ENCODE measurements at places on chromosomes 4 and X.

DNA sequence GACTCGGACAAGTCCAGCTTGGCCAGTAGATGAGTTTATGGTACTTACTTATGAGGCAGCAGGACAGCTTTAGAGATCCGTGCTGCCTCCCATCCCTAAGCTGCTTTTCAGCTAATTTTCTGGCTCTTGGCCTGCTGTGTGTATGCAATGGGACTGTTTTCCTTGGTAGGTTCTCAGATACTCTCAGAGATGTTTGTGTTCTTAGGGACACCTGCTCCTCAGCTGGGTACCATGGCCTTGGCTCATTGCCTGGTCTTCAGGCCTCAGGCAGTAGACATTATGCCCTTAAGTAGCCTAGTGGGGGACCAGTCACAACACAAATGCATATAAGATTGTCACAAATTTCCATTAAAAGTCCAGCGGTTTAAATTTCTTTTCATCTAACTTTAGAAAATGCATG, 688.0 kb downstream of the PCDH7 start:
- no peak for DNase-seq

- no peak for DNase-seq
Observed at GRCh38 chr4:66930206-66930605, 615.1 kb downstream of the CENPC start.

- DNase-seq, result no peak
Observed at GRCh38 chrX:2176733-2177132, 324.0 kb downstream of the DHRSX start.

DNA sequence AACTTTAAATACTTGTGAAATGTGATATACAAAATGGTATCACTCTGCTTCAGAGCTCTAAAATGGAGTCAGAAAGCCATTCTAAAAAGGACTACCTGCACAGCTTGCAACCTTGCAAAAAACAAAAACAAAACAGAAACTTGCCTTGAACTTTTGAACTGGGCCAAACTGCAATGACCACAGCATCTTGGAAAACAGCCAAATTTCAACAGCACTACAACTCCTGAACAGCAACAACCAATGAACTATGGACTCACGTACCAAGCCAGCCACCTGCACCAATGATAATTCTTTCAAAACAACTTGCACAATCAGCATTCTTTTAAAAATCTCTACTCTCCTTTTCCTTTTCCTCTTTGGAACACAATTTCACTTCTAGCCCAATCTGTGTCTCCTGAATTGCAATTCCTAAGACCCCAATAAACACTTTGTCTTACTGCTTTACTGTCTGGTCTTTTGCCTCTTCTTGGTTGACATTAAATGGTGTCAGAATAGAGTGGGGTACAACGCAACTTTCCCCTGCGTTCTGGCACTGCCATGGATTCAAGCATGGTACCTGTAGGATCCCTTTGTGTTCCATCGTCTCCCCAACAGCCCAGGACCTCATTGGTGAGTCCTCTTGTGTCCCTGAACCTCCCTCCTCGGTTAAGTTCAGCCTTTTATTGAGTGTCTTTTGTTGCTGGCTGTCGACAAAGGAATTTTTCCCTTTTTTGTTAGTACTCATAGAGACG, 35.7 kb upstream of the FMR1 start:
- no peak for DNase-seq

DNA sequence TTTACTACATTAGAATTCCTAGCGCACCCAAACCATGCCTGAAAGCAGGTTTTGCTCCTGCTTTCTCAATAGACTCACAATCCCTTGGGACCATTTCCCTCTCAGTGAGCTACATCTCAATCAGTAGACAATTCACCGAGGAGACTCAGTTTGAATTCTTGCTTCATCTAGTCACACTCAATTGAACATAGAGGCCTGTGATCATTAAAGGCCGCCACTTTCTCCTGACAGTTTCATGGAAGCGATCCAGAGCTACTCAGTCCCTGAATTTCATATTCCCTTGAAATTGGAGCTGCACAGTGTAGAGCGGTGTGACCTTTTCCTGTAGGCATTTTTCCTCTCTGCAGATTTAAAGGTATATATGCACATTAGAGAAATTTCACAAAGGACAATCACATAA, 193.9 kb upstream of the SPOCK3 start:
- no peak for DNase-seq

DNA sequence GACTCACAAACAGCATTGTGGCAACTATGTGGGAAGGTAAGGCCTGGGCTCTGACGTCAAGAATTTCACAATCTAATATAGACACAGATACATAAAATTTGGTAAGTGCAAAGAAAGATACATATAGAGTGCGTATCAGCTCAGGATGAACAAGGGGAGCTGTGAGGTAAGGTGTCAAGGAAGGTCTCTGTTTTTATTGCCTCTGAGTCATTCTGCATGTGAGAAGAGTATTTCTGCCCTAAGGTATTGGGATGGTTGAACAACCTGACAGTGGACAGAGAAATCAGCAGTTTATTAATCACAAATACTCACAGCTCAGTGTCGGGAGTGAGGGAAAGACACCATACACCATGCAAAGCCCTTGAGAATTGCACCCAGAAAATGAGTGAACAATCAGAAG, 89.8 kb downstream of the COMMD8 start:
- no peak for DNase-seq

GRCh38 chrX:2583194-2584162, 82.7 kb upstream of the DHRSX start:
- DNase-seq, result no peak

DNA sequence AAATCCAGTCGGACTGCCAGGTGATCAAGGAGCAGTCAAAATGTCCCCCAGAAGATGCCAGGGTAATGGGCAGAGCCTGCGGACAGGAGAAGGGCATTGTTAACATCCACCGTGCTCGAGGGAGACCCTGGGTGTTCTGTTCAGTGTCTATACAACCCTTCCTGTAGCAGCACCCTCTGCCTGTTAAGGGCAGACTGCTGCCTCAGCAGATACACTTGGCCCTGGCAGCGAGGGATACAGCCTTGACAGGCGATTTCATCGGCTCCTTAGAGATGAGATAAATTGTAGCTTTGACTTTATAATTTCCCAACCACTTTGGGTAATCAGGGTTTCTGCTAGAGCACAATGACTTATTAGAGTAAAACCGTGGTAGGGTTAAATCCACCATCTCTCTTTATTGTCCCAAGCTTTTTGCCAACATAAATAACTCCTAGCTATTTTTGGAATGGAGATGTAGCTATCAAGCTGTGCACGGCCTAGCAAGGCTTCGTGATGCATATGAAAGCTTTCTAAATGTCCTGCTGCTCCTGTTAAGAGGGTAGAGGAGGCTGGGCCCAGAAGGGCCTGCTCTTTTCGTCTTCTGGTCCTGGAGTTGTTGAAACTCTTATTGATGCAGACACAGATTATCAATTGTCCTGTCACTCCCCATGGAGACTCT, 195.9 kb downstream of the CPEB2 start:
- no peak for DNase-seq

DNA sequence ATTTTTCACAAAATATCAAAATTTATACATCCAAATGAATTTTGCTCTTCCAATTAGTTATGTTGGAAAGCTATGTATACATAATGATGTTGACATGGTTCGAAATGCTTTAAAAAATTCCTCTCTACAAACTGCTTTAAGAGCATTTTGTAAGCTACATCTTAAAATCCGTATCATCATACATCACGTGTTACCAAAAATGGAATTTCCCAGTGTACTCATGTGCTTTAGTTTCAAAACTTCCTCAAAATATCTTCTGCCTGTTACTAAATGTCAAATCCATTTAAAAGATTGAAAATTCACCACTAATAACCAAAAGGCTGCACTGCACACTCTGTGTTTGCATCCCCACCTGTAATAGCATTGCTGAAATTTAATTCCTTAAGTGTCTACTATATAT, 87.9 kb downstream of the WDFY3 start:
- DNase-seq, result peak; percentile 16

DNA sequence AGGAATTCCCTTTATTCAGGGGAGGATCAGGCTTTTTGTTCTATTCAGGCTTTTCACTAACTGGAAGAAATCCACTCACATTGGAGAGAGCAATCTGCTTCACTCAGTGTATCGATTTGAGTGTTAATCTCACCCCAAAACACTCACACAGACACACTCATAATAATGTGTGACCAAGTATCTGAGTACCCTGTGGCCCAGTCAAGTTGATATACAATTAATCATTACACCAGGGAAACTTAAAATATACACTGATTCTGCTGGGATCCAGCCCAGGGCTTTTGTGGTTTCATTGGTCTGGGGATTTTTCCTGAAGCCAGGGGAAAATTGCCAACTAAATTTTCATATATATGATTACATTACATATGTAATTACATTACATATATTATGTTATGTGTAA, 44.0 kb upstream of the GATB start:
- DNase-seq, result no peak

- no peak for DNase-seq
Observed at GRCh38 chr4:112517911-112518310, 1.9 kb upstream of the NEUROG2 start.

GRCh38 chrX:56766554-56767347, 37.7 kb downstream of the NBDY start:
- DNase-seq, result peak; percentile 57

DNA sequence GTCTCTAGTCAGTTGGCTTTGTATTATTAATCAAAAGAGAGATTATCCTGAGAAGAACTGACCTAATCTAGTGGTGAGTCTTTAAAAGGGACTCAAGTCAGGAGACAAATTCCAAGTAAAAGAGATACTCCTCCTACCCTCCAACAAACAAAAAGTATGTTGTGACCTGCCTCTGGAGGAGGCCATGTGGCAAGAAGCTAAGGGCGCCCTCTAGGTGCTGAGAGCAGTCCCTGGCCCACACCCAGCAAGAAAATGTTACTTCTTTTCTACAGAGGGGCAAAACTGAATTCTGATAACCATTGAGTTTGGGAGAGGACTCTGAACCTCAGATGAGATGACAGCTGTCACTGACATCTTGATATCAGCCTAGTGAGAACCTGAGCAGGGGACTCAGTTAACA, 953.6 kb upstream of the AGA start:
- no peak for DNase-seq

DNA sequence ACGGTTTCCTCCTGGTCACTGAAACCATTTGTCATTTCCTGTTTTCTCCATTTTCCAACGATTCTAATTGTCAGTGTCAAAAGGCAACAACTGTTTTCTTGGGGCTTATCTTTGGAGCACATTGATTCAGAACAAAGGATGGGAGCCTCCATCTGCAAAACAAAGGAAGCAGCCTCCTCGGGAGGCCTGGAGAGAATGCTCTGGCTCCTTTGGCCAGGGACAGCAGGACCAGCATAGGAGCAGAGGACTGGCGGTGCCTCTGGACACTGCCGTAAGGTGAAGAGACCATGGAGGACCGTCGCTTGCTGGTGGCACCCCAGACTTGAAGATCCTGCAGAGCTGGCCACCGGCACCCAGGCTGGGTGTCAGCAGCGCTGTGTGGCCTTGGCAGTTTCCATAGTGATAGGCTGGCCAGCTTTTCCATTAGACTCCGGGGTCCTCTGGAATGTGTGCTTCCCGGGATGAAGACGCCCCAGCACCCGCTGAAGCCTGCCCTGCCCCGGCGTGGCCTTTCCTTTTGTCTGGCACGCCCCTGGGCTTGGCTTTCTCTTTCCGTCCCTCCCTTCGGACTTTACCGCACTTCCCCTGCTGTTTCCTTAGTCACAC, 61.1 kb upstream of the MTM1 start:
- DNase-seq, result peak; percentile 14

DNA sequence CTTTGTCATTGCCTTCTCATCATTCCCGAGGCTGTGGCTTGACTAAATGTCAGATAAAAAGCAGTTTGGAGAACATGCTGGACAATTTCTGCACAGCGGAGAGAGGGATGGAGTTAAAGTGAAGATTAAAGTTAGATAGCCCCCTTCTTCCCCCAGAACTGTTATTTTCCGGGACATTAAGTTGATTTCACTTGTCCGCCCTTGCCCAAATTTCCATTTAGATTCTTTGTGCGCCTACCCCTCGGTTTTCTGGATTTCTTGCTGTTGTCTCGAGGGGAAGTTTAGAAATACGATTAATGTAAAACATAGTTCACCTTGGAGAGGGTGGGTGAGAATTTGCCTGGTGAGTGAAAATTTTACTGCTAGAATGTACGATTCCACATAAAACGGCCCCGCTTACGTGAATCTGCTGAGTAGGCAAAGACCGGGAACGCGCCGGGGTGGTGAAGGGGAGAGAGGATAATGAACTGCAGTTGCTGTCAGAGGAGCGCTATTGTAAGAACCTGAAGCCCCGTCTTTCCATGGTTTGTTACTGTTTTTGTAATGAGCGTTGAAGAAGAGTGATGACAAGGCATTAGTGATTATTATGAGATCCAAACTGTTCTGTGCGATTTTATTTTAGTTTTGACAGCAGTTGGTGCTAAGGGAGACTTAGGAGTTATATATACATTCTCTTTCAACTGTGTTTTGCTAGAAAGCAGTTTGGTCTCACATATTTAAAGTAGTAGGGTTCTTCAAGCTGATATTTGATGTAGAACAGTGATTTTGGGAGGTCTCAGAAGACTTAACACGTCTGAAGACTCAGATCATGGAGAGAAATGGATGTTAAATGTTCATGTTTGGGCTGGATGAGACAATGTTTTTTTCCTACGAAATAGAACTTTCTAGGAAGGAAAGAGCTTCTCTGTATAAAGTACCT, 73.0 kb downstream of the AFF1 start:
- DNase-seq, result no peak

DNA sequence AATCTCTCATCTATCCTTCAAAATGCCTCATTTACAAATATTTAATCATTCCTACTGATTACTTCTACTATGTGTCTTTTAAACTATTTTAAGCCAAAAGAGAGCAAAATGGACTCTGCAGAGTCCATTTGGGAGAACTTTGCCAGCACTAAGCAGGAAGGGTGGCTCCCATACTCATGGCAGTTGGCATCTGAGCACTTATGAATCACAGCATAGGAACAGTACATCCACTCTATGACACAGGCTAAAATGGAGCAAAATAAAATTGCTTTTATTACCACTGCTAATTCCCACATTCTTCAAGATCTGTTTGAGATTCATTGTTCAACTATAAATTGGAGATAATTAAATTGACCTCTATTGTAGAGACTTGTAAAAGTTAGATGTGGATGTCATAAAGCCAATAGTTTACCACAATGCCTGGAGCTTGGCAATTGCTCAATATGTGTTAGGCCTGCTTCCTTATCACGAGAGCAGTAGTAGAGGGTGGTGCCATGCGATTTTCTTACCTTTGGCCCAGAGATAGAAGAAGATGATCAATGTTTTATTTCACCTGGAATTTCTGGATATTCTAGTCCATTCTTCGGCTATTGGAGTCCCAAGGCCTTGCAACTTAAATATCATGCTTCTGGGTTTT, 19.1 kb downstream of the HPGD start:
- DNase-seq, result no peak

- no peak for DNase-seq
Observed at GRCh38 chr4:6177587-6178197, 22.7 kb downstream of the JAKMIP1 start.

- peak; percentile 57 for DNase-seq
Observed at GRCh38 chr4:186472948-186473347, 82.4 kb downstream of the MTNR1A start.

DNA sequence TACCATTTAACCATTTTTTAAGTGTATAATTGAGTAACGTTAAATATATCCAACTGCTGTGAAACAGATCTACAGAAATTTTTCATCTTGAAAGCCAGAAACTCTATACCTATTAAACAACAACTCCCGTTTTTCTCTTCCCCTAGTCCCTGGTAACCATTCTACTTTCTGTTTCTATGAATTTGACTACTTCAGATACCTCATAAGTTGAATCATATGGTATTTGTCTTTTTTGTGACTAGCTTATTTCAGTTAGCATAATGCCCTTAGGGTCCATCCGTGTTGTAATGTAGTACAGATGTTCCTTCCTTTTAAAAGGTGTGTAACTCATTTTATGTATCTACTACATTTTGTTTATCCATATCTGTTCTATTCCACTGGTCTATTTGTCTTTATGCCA, 48.7 kb downstream of the STAG2 start:
- no peak for DNase-seq
